ENCODE measurements at places on chromosomes 3 and 15. TPM values are rescaled to one million over a fixed set of nuclear protein-coding genes. Genes with fewer than 3 reads are reported as not detected.

TMEM45A gene
- total RNA-seq: 20.6 TPM

ARIH1 gene
- 19.3 TPM for total RNA-seq

ZBBX gene
- not detected for total RNA-seq

CELF6 gene
- not detected for total RNA-seq

SPINK8 gene
- not detected for total RNA-seq

GP5 gene
- under 0.01 TPM for total RNA-seq

FRMD5 gene
- total RNA-seq: 1.8 TPM
